Hepatocyte (in vitro differentiated cells): ENCODE measurements at places on chromosomes 6 and 20.

DNA sequence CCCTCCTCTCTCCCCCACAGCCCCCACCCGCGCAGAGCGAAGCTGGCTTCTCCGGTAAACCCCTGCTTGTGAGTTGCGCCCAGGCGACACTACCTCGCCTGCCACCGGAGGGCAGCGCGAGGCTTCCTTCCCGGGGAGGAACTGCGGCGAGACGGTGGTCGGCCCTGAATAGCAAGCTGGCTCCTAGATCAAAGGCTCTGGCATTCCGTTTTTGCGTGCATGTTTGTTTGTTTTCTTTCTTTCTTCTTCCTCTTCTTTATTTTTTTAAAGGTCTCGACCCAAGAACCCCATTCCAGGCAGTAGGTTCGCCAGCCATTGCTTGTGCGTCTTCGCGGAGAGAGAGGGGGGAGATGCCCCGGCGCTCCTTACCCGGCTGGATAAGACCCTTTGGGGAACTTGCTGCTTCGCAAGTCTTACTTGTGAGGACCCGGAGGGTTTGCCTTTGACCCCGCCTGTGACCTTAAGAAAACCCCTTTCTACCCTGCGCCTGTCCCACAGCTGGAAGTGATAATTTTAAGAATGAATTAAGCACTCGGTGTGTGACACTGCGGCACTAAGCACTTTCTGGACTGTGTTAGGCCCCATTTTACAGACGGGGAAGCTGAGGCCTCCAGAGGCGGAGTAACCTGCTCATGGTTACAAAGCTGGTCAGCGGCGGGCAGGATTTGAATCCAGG lies 92.7 kb upstream of the SIRPA start:
- peaks cover 17% of the 10 kb centered on the region for H3K27me3 ChIP-seq
- no peak overlapping the region for H3K27ac ChIP-seq
- no peaks in the 10 kb centered on the region for H3K4me1 ChIP-seq
- peak; percentile 86 for DNase-seq

DNA sequence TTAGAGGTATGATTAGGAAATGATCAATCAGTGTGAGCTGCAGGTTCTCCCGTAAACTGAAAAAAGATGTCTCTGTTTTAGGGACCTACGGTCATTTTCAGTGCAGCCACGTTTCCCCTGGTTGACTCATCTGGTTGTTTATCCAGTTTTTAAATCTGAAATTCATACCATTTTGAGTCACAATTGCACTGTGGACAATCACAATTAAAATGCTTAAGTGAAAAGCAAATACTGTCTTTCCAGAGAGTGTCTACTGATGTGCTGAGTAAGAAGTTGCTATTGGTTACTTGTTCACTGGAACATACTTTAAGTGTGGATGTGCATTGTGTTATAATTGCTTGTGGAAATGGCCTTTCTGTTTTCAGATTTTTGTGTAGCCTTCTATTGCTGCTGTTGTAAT lies 305.1 kb upstream of the SASH1 start:
- H3K36me3 ChIP-seq: no peaks in the 10 kb centered on the region
- no peaks in the 10 kb centered on the region for H3K27me3 ChIP-seq
- no peak overlapping the region for H3K27ac ChIP-seq
- DNase-seq: no peak
- no peak overlapping the region for H3K4me3 ChIP-seq
- H3K4me1 ChIP-seq: no peaks in the 10 kb centered on the region

GRCh38 chr20:13220194-13220903 lies 725 bp upstream of the ISM1 start:
- peaks cover 75% of the 10 kb centered on the region for H3K27me3 ChIP-seq
- DNase-seq: peak; percentile 53
- H3K36me3 ChIP-seq: no peaks in the 10 kb centered on the region
- H3K4me3 ChIP-seq: peak overlapping the region; percentile 65
- no peak overlapping the region for H3K27ac ChIP-seq
- H3K4me1 ChIP-seq: peaks cover 16% of the 10 kb centered on the region

GRCh38 chr6:62393608-62394007 lies 107.6 kb upstream of the KHDRBS2 start:
- H3K36me3 ChIP-seq: no peaks in the 10 kb centered on the region
- no peak for DNase-seq
- H3K4me3 ChIP-seq: no peak overlapping the region

GRCh38 chr6:40743690-40744446 lies 156.7 kb upstream of the LRFN2 start:
- no peak overlapping the region for H3K4me3 ChIP-seq
- DNase-seq: no peak
- peaks cover 14% of the 10 kb centered on the region for H3K4me1 ChIP-seq
- H3K27me3 ChIP-seq: no peaks in the 10 kb centered on the region

GRCh38 chr6:127376685-127377084 lies 33.3 kb upstream of the ECHDC1 start:
- H3K4me3 ChIP-seq: no peak overlapping the region
- no peak for DNase-seq
- H3K27me3 ChIP-seq: no peaks in the 10 kb centered on the region
- H3K4me1 ChIP-seq: no peaks in the 10 kb centered on the region
- no peaks in the 10 kb centered on the region for H3K36me3 ChIP-seq

DNA sequence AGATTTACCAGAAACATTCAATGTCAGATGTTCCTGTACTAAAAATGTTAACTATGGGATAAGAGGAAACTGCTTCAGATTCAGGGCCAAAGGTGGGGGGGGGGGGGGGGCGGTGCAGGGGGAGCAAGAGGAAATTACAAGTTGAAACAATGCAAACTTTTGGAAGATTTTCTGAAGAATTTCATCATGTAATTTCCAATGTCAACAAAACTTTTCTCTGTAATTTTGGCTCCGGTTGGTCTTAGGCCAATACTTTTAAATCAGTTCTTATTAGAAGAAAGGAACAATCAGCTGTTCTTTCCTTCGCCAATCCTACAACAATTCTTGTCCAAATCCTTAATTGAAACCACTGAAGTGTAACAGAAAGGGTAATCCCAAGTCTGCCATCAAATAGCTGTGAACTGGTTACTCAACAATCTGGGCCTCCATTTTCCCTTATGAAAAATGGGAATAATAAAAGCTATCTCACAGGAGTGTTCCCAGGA lies 13.1 kb downstream of the UQCC1 start:
- no peak overlapping the region for H3K27ac ChIP-seq
- H3K36me3 ChIP-seq: no peaks in the 10 kb centered on the region
- H3K27me3 ChIP-seq: no peaks in the 10 kb centered on the region
- H3K4me1 ChIP-seq: no peaks in the 10 kb centered on the region
- H3K4me3 ChIP-seq: no peak overlapping the region
